ENCODE measurements at places on chromosomes 1 and 21.
A peak's percentile ranks its signal among the peaks of the same experiment; 100 is the strongest.

DNA sequence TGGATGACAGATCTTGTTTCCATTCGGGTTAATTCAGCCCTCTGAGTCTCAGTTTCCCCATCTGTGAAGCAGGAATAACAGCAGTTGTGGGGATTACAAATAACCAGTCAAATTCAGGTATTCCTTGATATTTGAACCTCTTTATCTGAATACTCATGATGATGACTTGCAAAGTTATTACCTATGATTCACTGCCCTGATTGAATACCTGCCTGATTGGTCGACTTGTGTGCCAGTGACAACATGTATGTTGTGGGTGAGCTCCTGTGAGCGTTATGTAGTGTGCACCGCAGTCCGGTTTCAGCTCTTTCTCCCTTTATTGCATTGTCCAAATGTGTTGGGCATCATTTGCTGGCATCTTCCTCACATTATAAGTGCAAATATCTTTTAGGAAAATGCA lies 9.5 kb upstream of the TMEM61 start:
- DNase-seq, result no peak

- DNase-seq, result no peak
Measured at GRCh38 chr1:109687641-109688499, at the start of gene GSTM1. GSTM1 (plus strand) TSS chr1:109687817; CDS start chr1:109687874, 57 bp downstream.

DNA sequence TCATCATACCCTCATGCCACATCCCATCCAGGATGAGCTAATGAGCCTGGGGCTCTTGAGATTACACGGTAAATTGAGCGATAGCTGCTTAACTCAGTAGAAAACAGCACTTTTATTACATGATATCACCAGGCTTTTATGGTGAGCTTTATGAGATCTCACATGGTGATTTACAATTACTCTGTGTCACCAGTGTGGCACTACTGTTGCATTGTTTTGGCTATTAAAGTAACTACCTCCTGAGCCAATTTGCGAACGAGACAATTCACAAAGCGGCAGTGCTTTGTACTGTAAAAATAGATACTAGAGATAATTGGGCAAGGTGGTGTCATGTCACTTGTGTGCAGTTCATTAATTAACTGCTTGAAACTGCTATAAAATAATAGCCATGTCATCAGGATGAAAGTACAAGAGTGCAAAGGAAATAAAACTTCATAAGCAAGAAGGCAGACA lies 767.7 kb upstream of the ADGRL2 start:
- DNase-seq, result no peak

DNA sequence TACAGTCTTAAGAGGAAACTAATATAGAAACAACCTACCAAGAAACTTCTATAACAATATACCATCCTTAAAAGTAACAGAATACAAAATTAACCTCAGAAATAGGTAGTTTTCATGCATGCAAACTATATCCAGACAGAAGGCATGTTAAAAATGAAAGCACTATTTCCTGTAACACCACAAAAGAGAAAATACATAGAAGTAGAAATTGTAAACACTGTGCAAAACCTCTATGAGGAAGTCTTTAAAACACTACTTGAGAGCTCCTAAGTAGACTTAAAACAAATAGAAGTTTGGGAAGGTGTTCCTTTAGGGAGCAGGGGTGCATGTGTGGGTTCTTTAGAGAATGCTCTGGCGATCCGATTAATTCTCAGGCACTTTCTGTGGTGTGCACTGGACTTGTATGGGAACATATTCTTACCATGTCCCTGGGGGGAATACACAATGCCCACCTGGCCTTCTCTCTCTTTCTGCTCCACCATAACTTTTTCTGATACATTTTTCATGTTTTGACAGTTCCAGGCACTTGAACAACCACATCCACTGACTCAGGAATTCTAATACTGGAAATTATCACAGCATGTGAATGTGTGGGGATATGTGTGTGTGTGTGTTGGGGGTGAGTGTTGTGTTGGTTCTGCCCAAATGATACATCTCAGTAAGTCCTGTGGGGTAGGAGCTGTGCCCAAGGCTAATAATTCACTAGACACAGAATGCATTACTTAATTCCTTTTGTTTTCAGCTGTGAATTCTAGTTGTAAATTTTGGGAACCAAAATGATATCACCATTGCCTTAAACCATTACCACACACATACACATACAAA lies 866.3 kb upstream of the B3GALT2 start:
- no peak for DNase-seq

- no peak for DNase-seq
Measured at GRCh38 chr21:40844935-40845334, 2.0 kb downstream of the DSCAM start.

GRCh38 chr1:78122389-78122788 lies 76.6 kb downstream of the GIPC2 start:
- DNase-seq, result no peak

DNA sequence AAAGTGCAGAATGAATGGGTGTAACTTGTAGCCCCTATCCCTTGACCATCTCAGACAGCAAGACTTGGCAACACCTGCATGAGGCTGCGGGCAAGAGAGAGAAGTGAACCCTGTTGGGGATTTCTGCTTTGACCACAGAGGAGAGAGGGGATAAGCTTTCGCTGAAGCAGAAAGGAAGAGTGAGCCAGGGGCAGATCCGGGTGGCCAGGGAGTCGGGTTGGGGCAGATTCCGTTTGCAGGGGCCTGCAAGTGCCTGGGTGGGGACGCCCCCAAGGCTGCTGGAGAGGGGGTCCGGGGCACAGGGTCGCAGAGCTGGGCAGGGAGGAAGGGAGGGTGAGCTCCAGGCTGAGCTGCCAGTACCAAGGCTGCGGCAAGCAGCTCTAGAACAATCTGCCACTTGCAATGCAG lies 25.3 kb upstream of the PIK3CD start:
- DNase-seq, result no peak

GRCh38 chr1:76203127-76203526 lies 128.6 kb downstream of the ST6GALNAC3 start:
- DNase-seq, result no peak

- no peak for DNase-seq
Measured at GRCh38 chr1:180927348-180927747, 14.7 kb downstream of the KIAA1614 start.

DNA sequence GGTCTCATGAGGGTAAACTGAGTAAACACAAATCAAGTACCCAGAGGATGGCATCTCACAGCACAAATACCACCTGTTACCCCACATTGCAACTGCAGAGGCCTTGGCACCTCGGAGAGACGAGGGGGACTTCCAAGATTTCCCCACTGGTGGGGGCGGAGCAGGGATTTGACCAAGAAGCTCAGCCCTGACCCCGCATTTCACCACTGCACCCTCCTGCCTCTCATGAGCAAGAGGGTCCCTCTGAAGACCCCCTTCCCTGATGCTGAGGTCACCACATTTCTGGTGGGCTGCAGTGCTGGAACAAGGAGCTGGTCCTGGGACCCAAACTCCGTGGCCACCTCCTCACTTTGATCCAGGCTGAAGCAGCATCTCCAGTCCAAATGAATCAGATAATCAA lies 342.4 kb downstream of the NPHP4 start:
- no peak for DNase-seq

DNA sequence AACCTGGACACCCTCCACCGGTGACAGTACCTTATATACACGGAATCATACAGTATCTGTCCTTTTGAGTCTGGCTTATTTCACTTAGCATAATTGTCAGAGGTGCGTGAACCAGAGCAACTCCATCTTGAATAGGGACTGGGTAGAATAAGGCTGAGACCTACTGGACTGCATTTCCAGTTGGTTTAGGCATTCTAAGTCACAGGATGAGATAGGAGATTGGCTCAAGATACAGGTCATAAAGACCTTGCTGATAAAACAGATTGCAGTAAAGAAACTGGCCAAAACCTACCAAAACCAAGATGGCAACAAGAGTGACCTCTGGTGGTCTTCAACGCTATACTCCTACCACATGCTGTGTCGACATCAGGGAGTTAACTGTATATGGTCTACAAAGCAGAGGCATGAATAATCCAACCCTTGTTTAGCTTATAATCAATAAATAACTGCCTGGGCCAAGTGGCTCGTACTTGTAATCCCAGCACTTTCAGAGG lies 1.4 kb upstream of the FDPS start:
- DNase-seq, result peak; percentile 55

GRCh38 chr1:189929501-189930099 lies 548.1 kb downstream of the BRINP3 start:
- no peak for DNase-seq

- no peak for DNase-seq
Measured at GRCh38 chr21:41983229-41983628, 26.9 kb downstream of the ZBTB21 start.

DNA sequence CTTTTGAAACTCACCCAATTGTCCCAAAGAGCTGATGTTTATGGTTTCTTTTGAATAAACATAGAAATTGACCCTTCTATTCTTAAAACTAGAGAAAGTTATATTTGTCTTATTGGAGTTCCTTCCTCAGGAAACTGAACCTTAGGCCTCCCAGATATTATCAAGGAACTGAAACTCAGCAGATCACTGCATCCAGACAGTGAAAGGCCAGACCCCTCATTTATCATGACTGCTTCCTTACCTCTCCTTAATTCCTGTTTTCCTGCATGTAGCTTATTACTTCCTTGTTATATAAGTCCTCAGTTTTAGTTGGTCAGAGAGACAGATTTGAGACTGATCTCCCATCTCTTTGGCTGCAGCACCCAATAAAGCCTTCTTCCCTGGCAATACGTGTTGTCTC lies 27.5 kb downstream of the SLC22A15 start:
- DNase-seq, result no peak

DNA sequence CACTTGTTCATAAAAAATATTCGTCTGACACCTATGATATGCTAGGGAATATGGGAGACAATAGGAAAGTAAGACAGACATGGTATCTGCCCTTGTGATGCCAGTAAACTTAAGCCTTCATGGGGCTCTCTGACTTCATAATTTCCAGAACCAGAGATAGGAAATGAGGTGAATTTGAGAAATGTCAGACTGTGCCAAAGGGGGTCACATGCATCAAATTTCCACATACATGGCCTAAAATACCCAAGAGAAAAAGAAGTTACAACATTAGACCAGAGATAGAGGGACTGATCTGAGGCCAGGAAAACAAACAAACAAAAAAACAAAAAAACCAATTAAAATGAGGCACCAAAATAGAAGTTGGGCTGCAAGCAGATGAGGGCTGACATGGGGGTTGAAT lies 75.7 kb downstream of the DISC1 start:
- no peak for DNase-seq

DNA sequence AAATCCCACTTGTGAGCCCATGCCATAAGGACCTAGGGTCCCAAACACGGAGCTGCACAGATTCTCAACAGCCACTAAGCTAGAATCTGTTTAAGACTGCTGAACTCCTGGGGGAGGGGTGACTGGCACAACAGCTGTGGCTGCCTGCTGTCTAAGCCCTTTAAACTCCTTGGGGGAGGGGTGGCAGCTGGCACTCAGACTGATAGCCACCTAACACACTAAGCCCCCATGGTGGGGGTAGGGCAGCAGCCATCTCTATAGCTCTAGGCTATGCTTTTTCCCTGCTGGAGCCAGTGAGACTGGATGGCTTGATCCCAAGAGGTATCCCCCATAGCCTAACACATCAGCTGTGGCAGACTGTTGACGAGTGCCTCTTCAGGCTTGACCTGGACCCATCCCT lies 73.3 kb upstream of the FMO3 start:
- DNase-seq, result no peak

- no peak for DNase-seq
Measured at GRCh38 chr1:72141875-72142274, 140.5 kb downstream of the NEGR1 start.

GRCh38 chr1:67094191-67094590 lies 40.2 kb upstream of the SLC35D1 start:
- peak; percentile 4 for DNase-seq

DNA sequence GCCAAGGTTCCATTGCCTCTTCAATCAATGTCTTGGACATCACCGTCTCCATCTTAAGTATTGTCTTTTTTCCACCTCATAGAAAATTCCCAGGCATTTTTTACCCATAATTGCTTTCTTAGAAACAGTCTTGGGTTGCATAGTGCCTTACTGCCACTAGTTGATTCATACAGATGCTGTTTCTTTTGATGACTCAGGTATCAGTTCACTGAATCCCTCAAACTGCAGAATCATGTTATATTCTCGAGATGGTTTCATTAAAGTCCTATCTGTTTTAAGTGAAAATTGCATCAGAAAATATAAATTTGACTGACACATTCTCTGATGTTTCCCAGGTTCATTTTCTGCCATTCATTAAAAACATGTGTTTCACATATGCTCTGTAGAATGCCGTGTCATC lies 1489.1 kb downstream of the BRINP3 start:
- DNase-seq, result no peak

DNA sequence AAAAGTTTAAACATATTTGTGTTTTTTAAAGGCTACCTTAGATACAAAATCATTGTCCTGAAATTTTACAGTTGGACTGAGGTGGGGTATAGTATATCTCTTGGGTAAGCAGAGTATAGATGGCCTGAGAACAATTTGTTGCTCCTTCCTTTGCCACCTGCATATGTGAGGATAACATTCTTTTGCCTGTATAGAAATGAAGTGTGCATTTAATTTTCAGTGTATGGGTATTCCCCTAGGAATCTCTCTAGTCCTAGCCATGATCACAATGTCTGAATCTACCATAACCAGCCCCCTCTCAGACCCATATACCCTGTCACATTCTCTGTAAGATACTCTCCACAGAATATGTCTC lies 1.9 kb upstream of the FCGR2A start:
- no peak for DNase-seq

DNA sequence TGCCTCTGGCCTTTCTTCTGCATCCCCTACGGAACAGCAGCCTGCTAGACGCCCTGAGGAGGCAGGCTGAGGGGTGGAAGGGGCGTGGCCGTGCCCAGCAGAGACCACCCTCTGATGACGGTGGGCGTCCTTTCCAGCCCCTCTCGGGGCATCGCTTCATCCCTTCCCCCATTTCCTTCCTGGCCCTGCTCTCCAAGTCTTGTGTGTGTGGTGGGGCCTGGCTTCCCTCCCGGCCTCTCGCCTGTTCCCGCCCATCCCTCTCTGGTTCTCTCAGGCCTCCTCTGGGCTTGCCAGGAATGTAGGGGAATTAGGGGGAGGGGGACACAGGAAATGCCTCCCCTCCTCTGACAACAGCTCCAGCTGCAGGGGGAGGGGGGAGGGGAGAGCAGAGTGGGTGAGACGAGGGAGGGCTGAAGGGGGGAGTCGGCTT lies 51.1 kb downstream of the SKI start:
- no peak for DNase-seq

DNA sequence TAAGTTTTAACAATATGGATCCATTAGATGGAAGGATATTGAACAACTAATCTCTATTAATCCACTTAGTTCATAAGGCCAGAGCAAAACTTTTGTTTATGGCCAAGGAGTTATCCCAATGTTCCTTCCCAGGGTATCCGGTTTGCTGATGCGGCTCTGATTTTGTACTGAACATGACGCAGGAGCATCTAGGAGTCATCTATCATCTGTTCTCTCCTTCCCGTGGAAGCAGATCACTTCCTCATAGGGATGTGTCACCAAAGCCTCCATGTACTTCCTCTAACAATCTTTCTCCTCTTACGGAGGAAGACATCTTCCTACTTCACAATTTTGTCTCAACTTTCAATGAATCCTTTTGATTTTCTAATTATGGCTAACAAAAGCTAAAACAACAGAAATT lies 206.6 kb downstream of the APP start:
- no peak for DNase-seq

- DNase-seq, result no peak
Measured at GRCh38 chr1:239757716-239758115, 334.0 kb upstream of the FMN2 start.
